ENCODE measurements at places on chromosomes 1 and 21. TPM values are rescaled to one million over a fixed set of nuclear protein-coding genes. Genes with fewer than 3 reads are reported as not detected.

- H3K27ac ChIP-seq, result no peak overlapping the region
- H3K4me3 ChIP-seq, result no peak overlapping the region
- H3K4me1 ChIP-seq, result peaks cover 16% of the 10 kb centered on the region
- no peaks in the 10 kb centered on the region for H3K36me3 ChIP-seq
- DNase-seq, result no peak
- peaks cover 5% of the 10 kb centered on the region for H3K27me3 ChIP-seq
Measured at GRCh38 chr21:44722731-44723130, 11.4 kb upstream of the TSPEAR start.

- H3K4me3 ChIP-seq, result no peak overlapping the region
- H3K4me1 ChIP-seq, result peaks cover 3% of the 10 kb centered on the region
- H3K36me3 ChIP-seq, result no peaks in the 10 kb centered on the region
- no peaks in the 10 kb centered on the region for H3K27me3 ChIP-seq
- DNase-seq, result no peak
Measured at GRCh38 chr1:17045150-17045549, 8.7 kb downstream of the SDHB start.

DNA sequence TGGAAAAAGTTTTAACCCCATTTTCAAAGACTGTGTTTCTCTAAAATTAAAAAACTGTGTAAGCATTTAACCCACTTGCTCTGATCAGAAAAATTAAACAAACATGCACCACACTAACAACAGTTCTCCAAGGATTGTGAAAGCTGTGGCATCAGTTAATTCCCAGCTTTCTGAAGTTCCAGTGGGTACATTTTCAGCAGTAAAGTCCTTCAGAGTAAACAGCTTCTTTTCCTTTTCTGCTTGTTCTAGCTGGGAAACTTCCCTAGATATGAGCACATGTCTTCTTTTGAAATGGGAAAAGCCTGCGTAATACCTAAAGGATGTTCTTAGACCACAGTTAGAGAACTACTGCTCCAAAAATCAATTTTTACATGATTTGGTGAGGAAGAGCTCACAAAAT is 11.1 kb downstream of the PRRX1 start:
- no peak overlapping the region for H3K27ac ChIP-seq
- no peaks in the 10 kb centered on the region for H3K36me3 ChIP-seq
- H3K4me1 ChIP-seq, result no peaks in the 10 kb centered on the region
- no peak overlapping the region for H3K4me3 ChIP-seq

GRCh38 chr21:34110594-34111202 is 37.3 kb downstream of the MRPS6 start:
- H3K27ac ChIP-seq, result no peak overlapping the region
- H3K27me3 ChIP-seq, result no peaks in the 10 kb centered on the region
- no peaks in the 10 kb centered on the region for H3K36me3 ChIP-seq
- no peak for DNase-seq
- no peak overlapping the region for H3K4me3 ChIP-seq

The IL22RA1 gene
- total RNA-seq, result not detected

DNA sequence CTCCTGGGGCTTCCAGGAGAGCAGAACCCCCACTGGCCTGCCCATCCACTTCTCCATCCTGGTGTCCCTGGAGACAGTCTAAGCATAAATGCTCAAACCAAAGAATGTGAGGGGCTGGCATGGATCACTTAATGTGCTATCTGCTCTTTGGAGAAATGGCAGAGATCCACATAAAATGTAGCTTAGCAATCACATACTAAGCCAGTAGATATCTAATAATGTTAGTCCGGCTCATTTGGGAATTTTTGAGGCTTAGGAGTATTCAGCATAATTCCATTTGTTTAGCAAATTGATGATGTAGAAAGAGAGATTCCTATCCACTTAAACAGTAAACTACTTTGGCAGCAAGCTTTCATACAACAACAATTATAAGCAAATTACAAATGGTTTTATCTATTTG is 90.7 kb downstream of the TENT5C start:
- H3K36me3 ChIP-seq, result no peaks in the 10 kb centered on the region
- H3K4me3 ChIP-seq, result no peak overlapping the region
- H3K27ac ChIP-seq, result no peak overlapping the region
- H3K27me3 ChIP-seq, result no peaks in the 10 kb centered on the region

The OLFML3 gene
- 1.1 TPM for total RNA-seq

GRCh38 chr1:198543670-198544260 is 3.3 kb upstream of the ATP6V1G3 start:
- no peak for DNase-seq
- H3K4me1 ChIP-seq, result peaks cover 11% of the 10 kb centered on the region
- H3K27ac ChIP-seq, result peak overlapping the region; percentile 5
- no peaks in the 10 kb centered on the region for H3K27me3 ChIP-seq

The SH2D1B gene
- total RNA-seq, result not detected

The OR2T29 gene
- not detected for total RNA-seq

- H3K4me1 ChIP-seq, result no peaks in the 10 kb centered on the region
- no peaks in the 10 kb centered on the region for H3K27me3 ChIP-seq
- no peak for DNase-seq
Measured at GRCh38 chr21:16968436-16968835, 544.4 kb upstream of the CXADR start.

The HES3 gene
- total RNA-seq, result not detected

- H3K36me3 ChIP-seq, result no peaks in the 10 kb centered on the region
- H3K27me3 ChIP-seq, result no peaks in the 10 kb centered on the region
- no peak for DNase-seq
- H3K4me1 ChIP-seq, result no peaks in the 10 kb centered on the region
- no peak overlapping the region for H3K27ac ChIP-seq
- no peak overlapping the region for H3K4me3 ChIP-seq
Measured at GRCh38 chr1:204076891-204077290, 4.0 kb downstream of the SOX13 start.

GRCh38 chr1:221963742-221964141 is 221.9 kb upstream of the DUSP10 start:
- no peaks in the 10 kb centered on the region for H3K4me1 ChIP-seq
- no peak overlapping the region for H3K4me3 ChIP-seq
- no peaks in the 10 kb centered on the region for H3K36me3 ChIP-seq
- H3K27ac ChIP-seq, result no peak overlapping the region

The SLC45A3 gene
- 0.10 TPM for total RNA-seq

GRCh38 chr1:67434491-67434890 is 4.3 kb upstream of the SERBP1 start:
- peaks cover 5% of the 10 kb centered on the region for H3K4me1 ChIP-seq
- H3K4me3 ChIP-seq, result no peak overlapping the region
- no peaks in the 10 kb centered on the region for H3K27me3 ChIP-seq
- no peaks in the 10 kb centered on the region for H3K36me3 ChIP-seq
- no peak overlapping the region for H3K27ac ChIP-seq

DNA sequence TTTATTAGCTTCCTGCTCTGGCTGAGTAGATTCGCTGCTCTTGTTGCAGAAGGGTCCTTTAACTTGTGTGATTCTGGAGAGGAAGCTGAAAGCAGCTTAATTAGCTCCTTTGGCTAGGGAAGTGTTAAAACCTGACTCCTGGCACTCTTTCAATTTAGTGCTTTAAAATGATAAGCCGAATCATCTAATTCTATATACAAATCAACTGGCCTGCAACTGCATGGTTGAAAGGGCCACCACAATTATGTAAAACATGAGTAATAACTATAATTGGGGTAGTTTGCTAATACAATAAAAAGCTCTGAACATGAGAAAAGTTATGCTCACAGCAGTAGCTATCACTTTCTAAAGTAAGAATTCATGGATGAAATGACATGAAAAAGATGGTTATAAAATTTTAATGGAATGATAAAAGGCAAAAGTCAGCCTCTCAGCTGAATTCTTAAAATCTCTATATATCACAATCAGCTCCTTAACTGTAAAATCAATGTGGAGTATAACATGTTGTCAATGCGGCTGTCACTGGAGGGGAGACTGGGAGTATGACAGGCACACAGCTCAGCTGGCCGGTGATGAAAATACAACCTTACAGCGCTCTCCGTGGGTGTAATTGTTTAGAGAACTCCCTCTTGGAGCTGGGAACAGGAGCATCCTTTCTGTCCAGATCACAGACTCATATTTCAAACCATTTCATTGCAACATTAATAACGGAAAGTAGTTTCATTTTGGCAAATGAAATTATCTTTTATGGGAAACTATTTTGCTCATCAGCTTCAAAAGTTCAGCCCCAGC is 324.4 kb downstream of the KCTD3 start:
- H3K4me1 ChIP-seq, result no peaks in the 10 kb centered on the region
- no peak for DNase-seq
- no peaks in the 10 kb centered on the region for H3K27me3 ChIP-seq
- no peaks in the 10 kb centered on the region for H3K36me3 ChIP-seq

The ABL2 gene
- 18.6 TPM for total RNA-seq

The TCEA3 gene
- 54.2 TPM for total RNA-seq

The OR10J5 gene
- total RNA-seq, result not detected

DNA sequence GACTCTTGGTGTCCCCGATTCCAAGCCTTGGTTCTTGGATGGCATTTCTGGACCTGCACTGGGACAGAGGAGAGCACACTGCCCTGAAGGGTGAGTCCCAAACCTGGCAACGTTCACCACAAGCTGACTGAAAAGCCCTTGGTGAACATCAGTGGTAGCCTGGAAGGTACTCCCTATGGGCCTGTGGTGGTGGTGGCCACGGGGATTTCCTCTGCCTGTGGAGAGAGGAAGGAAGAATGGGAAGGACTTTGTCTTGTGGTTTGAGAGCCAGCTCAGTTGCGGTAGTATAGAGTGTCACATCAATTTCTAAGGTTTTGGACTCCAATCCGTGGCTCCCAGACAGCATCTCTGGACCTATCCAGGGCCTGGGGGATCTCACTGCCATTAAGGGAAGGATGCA is 50.7 kb downstream of the DNAH14 start:
- H3K27ac ChIP-seq, result no peak overlapping the region
- H3K36me3 ChIP-seq, result no peaks in the 10 kb centered on the region
- DNase-seq, result no peak
- no peaks in the 10 kb centered on the region for H3K27me3 ChIP-seq
- no peak overlapping the region for H3K4me3 ChIP-seq
- H3K4me1 ChIP-seq, result no peaks in the 10 kb centered on the region

- no peak for DNase-seq
- no peak overlapping the region for H3K4me3 ChIP-seq
- no peaks in the 10 kb centered on the region for H3K4me1 ChIP-seq
- H3K27me3 ChIP-seq, result no peaks in the 10 kb centered on the region
- H3K36me3 ChIP-seq, result no peaks in the 10 kb centered on the region
Measured at GRCh38 chr1:163084330-163084729, 15.2 kb downstream of the RGS4 start.

- no peaks in the 10 kb centered on the region for H3K36me3 ChIP-seq
- H3K27me3 ChIP-seq, result no peaks in the 10 kb centered on the region
- no peaks in the 10 kb centered on the region for H3K4me1 ChIP-seq
- no peak overlapping the region for H3K27ac ChIP-seq
Measured at GRCh38 chr1:59186656-59187055, 110.2 kb upstream of the FGGY start.

GRCh38 chr1:41891199-41891896 is 27.4 kb downstream of the HIVEP3 start:
- no peaks in the 10 kb centered on the region for H3K27me3 ChIP-seq
- peak; percentile 76 for DNase-seq
- H3K4me1 ChIP-seq, result peaks cover 45% of the 10 kb centered on the region

- H3K36me3 ChIP-seq, result no peaks in the 10 kb centered on the region
- H3K4me3 ChIP-seq, result no peak overlapping the region
- no peak for DNase-seq
- H3K27me3 ChIP-seq, result no peaks in the 10 kb centered on the region
Measured at GRCh38 chr21:46159841-46160656, 4.7 kb upstream of the FTCD start.

DNA sequence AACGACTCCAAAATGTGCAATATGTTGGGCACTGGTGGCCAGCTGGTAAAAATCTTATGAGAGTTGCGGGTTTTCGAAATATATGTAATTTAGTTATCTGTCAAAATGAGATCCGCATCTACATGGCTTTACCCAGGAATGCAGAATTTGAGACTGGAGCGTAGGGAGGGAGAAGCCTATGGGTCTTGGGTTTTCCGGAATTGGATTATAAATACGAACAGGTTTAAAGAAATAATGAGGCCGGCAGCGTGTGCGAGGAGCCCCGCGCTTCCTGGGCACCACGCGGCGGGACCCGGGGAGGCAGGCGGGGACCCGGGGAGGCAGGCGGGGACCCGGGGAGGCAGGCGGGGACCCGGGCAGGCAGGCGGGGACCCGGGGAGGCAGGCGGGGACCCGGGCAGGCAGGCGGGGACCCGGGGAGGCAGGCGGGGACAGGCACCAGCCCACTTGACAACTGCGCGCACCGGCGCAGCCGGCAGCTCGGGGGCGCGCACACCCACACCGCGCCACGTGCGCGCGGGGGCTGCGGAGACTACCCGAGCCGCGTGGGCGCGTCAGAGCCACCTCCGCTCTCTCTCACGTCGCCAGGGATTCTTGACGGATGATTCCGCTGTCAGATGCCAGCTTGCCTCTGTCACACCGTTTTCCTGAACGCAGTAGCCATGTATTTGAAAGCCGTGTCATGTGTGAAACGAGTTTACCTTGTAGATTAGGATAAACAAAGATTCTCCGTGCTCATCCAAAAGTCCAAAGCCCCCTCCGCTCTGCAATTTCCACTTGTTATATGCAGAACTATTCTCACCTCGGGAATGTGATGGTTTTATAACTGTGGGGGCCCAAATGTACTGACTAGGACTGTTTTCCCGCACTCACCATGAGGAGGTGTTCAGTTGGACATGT is 54.3 kb upstream of the HNRNPU start:
- H3K27me3 ChIP-seq, result no peaks in the 10 kb centered on the region
- H3K36me3 ChIP-seq, result no peaks in the 10 kb centered on the region
- H3K4me3 ChIP-seq, result peak overlapping the region; percentile 62
- H3K4me1 ChIP-seq, result peaks cover 6% of the 10 kb centered on the region

The HPDL gene
- total RNA-seq, result 7.5 TPM

- H3K27me3 ChIP-seq, result no peaks in the 10 kb centered on the region
- no peak overlapping the region for H3K4me3 ChIP-seq
- no peak overlapping the region for H3K27ac ChIP-seq
Measured at GRCh38 chr1:161954050-161954449, 69.6 kb downstream of the OLFML2B start.

DNA sequence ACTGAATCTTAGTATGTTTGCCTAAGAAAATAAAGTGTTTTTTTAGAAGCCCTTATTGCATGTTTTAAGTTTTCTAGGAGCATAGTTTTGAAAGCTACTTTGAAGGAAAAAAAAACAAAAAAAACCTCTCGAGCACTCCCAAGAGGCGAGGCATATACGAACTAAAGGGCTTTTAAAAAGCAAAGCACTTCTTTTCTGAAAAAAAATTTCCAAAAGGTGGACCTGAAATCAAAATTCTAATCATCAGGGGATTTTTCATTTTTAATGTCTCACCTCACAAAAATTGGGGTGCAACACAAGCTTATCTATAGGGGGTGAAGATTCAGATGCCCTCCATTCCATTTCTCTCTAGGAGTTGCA is 594 bp downstream of the GLMN start:
- no peak for DNase-seq
- peak overlapping the region; percentile 93 for H3K4me3 ChIP-seq
- peaks cover 19% of the 10 kb centered on the region for H3K4me1 ChIP-seq
- H3K27ac ChIP-seq, result peak overlapping the region; percentile 98

- no peak overlapping the region for H3K27ac ChIP-seq
- no peaks in the 10 kb centered on the region for H3K27me3 ChIP-seq
- DNase-seq, result no peak
- H3K4me3 ChIP-seq, result no peak overlapping the region
Measured at GRCh38 chr21:9760398-9761074, 760.8 kb upstream of the TPTE start.

The RXRG gene
- not detected for total RNA-seq

The ANGEL2 gene
- total RNA-seq, result 94.2 TPM

- no peak for DNase-seq
- H3K4me3 ChIP-seq, result no peak overlapping the region
- no peaks in the 10 kb centered on the region for H3K36me3 ChIP-seq
- no peak overlapping the region for H3K27ac ChIP-seq
- no peaks in the 10 kb centered on the region for H3K27me3 ChIP-seq
Measured at GRCh38 chr1:20684651-20685050, 23.5 kb upstream of the DDOST start.

The PCAT6 gene
- not detected for total RNA-seq

GRCh38 chr1:70764747-70765146 is 282.9 kb downstream of the PTGER3 start:
- H3K36me3 ChIP-seq, result no peaks in the 10 kb centered on the region
- no peak overlapping the region for H3K27ac ChIP-seq
- H3K4me1 ChIP-seq, result no peaks in the 10 kb centered on the region
- no peak for DNase-seq

The VPS13D gene
- total RNA-seq, result 39.4 TPM
